ENCODE measurements at places on chromosomes 11 and 22.

- no peak for DNase-seq
Observed at GRCh38 chr11:73196576-73196975, 21.5 kb upstream of the P2RY2 start.

DNA sequence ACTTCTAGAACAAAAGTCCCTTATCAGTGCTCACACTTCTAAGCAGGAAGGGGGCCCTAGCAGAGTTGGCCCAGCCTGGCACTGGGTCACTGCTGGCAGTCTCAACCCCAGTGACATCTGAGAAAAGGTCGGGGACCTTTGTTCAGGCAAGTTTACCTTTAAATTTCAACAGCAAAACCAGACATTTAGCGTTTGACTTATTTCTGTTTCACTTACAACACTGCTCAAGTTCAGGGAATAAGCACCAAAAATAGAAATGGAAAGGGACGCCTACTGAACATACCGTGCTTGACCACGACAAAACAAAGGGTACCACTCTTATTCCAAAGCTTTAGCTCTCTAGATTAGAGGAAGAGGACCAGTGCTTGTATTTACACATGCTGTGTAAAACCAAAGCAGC, 26.2 kb downstream of the PITPNB start:
- DNase-seq: no peak

GRCh38 chr22:19271856-19272535, 19.5 kb downstream of the CLTCL1 start:
- peak; percentile 20 for DNase-seq

DNA sequence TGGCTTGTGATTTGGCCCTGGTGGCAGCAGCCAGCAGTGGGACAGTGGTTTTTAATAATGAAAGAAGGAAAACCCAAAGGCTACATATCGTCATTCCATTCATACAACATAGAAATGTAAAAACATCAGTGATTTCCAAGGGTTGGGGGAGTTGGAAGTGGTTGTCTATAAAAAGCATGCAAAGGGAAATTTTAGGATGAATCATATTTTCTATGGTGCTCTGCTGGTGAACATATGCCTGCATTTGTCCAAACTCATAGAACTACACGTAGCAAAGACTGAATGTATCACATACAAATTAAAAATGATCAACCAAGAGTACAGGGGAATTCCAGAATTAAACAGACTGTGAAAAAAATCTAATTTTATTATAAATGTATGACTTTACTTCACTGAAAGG, 11.1 kb downstream of the OR5B3 start:
- no peak for DNase-seq

- no peak for DNase-seq
Observed at GRCh38 chr11:65872586-65873317, at the start of gene EFEMP2. Gene EFEMP2 (minus strand): TSS chr11:65872800. CDS start chr11:65872354, 446 bp downstream.

DNA sequence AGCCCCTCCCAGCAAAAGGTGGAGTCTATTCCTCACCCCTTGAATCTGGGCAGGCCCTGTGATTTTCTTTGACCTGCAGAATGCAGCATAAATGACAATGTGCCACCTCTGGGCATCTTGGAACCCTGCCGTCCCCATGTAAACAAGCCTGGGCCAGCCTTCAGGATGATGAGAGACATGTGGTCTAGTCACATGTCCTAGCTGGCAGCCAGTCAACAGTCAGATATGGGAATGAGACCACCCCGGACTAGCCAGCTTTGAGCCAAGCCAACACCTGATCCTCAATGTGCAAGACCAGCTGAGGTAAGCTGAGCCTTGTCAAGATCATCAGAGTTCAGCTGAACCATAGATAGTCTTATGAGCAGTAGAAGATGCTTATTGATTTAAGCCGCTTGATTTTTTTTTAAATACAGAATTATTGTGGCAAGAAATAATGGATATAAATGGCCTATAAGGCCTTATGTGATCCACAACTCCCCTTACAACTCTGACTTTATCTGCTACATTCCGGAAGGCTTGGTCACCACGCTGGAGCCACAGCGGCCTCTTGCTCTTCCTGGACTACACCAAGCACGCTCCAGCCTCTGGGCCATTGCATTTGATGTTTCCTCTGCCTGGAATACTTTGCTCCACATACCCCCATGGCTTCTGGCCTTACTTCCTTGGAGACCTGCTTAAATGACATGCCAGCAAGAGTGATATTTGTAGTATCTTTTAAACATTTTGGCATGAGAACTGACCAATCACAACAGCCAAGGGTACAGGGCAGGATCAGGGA, 225.9 kb upstream of the SESN3 start:
- no peak for DNase-seq

DNA sequence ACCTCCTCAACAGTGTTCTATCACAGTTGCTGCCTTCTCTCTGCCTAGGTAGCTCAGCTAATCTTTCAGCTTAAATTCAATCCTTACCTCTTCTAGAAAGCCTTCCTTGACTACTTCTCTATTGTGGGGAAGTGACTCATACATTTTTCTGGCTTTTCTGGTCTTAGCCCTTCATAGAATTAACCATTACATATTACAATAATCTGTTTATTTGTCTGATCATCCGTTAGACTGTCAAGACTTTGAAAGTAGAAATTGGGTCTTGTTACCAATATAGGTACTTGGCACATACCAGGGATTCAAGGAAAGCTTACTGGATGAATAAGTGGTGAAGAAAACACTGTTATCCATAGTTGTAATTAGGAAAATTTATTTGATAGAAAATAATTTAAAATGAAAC, 89.6 kb downstream of the FANCF start:
- no peak for DNase-seq

DNA sequence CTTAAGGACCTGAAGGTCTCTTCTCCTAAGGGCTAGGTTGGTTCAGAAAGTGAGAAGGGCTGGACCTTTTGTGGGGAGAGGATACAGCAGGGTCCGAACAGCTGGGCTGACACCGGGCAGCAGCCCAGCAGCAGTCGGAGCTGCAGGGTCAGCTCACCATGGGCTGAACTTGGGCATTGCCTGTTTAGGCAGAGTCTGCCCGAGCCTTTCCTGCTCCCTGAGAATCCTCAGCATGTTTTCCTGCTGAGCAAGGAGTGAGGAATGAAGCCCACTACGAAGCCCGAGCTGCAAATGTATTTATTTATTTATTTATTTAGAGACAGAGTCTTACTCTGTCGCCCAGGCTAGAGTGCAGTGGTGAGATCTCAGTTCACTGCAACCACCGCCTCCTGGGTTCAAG, 83.9 kb downstream of the PTPRJ start:
- no peak for DNase-seq

DNA sequence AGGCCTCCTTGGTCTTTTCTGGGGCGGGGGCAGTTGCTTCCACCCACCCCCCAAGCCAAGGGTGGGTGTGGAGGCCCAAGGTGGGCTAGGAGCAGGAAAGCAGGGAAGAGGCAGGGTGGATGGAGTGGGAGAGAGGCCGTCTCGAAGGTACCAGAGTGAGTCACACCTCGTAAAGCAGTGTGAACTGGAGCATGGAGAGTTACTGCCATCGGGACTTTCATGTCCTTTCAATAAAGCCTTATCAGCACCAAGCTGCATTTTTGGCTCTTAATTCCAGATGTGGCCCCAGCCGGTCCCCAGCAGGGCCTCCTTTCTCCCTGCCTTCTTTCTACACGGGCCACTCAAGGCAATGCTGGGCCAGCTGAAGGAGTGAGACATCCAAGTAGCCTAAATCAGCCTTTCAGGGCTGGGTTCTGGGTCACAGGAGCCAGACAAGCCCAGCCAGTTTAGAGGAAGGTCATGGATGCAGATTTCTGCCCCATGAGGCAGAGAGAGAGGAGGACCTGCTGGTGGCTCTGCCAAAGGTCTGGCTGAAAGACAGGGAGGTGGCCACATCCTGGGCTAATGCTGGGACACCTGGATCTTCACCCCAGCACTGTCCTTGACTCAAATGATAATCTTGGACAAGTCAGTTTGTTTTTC, 59.0 kb upstream of the CD82 start:
- no peak for DNase-seq

GRCh38 chr22:36910461-36910860, 3.0 kb upstream of the CSF2RB start:
- DNase-seq: no peak

DNA sequence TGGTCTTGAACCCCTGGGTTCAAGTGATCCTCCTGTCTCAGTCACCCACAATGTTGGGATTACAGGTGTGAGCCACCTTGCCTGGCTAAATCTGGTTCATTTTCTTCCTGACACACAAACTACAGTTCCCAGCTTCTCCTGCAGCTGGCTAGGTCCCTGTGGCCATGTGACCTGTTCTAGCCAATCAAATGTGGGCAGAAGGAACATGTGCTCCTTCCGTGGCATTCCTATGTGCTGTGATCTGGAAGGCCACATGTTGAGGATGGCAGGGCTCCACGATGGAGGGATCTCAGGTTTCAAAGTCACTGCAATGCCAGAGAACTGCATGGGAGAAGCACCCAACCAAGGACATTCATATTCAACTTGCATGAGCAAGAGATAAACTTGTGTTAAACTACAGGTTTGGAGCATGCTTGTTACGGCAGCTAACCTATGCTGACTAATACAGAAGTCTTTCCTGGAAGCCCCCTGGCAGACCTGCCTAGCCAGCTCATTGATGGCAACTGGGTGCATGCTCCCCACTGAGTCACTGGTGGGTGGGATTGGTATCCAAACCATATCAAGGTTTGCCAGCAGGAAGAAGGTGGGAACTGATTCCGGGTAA, 86.0 kb downstream of the RPS6KA4 start:
- no peak for DNase-seq

- DNase-seq: no peak
Observed at GRCh38 chr22:45672564-45673481, 1.2 kb downstream of the ATXN10 start.

- no peak for DNase-seq
Observed at GRCh38 chr11:116537709-116538108, 235.1 kb downstream of the BUD13 start.

DNA sequence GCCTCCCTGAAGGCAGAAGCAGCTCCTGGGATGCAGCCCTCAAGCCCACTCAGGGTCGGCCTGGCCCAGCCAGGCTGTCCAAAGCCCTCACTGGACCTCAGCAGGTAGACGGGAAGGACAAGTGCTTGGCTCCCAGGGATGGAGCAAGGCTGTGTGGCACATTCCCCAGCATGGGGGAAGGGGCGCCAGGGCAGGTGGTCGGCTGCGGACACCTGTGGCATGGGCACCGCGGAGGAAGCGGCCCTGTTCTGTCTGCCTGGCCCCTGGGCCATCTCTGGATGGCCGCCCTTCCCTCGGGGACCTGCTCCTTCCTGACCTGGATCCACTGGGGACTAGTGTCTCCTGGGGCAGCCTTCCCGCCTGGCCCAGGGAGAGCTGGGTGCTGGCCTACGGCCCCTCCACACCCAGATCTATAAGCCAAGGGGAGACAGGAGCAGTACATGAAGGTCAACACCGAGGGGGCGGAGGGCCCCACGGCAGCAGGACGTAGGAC, 26.0 kb downstream of the CHID1 start:
- DNase-seq: no peak

GRCh38 chr22:44244265-44244822, 63.6 kb downstream of the PARVG start:
- DNase-seq: no peak
